ENCODE measurements at places on chromosomes 4 and X.

- no peak for DNase-seq
Measured at GRCh38 chrX:115895678-115896329, 274.7 kb upstream of the AGTR2 start.

DNA sequence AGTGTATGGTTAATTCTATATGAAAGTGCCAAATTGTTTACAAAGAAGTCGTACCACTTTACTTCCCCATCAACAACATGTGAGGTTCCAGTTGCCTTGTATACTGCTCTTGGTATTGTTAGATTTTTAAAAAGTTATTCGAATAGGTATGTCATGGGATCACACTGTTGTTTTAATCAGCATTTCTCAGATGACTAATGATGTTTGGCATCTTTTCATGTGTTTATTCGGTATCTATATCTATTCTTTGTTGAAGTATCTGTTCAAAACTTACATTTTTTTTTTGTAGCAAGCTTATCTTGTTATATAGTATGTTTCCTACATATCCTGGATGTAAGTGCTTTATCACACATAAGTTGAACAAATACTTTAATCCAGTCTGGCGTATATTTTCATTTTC, 99.4 kb upstream of the MAB21L2 start:
- DNase-seq = no peak

- DNase-seq = no peak
Measured at GRCh38 chrX:151723156-151723760, 7.4 kb downstream of the FATE1 start.

GRCh38 chr4:140028676-140029517, 125.1 kb downstream of the MAML3 start:
- no peak for DNase-seq

GRCh38 chrX:53284684-53285447, 3.5 kb upstream of the IQSEC2 start:
- peak; percentile 42 for DNase-seq

DNA sequence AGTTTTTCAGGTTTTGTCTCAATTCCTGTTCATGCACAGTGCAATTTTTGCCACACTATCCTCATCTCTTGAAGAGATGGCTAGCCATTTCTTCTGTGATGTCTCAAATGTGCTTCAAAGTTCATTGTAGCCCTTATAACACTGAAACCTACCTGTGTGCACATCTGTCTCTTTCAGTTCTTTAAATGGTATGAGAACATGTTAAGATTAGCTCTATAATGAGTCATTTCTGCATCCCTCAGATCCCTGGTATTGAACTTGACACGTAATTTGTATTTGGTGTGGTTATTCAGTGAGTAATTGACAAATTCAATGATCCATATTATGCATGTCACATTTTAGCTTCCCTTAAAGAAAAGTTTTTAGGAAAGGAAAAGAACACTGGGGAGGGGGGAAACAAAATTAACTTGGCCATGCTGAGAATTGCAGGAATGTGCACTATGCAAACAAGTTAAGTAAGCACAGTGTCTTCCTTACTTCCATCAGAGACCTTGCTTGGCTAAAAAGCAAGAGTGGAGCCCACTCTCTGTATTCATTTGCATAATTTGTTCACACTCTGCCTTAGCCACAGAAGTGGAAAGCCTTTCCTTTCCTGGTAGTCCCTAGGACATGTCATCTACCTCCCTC, 659.8 kb upstream of the MAGEB2 start:
- DNase-seq = no peak

DNA sequence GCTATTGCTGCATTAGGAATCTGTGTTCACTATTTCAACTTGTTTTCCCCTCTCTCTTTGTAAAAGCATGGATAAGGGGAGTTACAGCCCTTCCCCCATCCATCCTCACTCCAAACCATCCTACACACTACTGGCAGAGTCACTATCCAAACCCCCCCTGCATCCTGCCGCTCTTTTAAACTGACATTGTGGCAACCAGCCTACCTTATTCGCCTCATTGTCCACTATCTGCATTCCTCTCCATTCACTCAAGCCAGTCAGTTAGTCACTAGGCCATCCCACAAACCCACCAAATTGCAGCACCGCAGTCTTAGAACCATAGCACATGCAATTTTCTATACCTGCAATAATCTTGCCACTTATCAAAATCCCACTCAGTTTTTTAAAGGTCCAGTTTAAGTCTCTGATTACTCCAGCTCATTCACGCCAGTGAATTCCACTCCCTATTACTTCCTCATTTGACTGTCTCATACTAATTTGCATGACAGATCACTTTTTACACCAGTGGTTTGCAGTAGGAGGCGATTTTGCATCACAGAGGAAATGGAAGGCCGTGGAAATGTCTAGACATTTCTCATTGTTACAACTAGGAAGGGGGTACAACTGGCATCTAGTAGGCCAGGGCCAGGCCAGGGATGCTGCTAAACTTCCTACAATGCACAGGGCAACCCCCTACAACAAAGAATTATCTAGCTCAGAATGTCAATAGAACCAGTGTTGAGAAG, 181.8 kb downstream of the HS6ST2 start:
- no peak for DNase-seq

GRCh38 chr4:125741825-125742452, 427.2 kb downstream of the FAT4 start:
- DNase-seq = no peak

DNA sequence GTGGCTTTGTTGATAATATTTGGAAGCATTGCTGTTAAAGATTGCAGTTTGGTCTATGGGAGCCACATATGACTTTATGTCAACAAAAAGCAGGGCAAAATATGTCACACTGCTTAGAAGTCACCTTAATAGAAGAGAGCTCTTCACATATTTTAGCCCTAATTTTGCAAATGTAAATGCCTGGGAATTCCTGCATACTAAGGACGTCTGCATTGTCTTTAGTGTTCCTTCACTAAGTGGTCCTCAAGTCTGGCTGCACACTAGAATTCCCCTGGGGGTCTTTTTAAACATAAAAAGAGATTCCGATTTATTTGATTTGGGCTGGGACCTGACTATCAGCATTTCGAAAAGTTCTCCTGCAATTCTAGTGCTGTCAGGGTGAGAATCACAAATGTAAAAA, 495.1 kb upstream of the FAM241A start:
- DNase-seq = no peak

Data from effector memory CD8-positive, alpha-beta T cell (primary cell).